MV-4-11 (cell line): ENCODE measurements at places on chromosomes 3 and 15.

DNA sequence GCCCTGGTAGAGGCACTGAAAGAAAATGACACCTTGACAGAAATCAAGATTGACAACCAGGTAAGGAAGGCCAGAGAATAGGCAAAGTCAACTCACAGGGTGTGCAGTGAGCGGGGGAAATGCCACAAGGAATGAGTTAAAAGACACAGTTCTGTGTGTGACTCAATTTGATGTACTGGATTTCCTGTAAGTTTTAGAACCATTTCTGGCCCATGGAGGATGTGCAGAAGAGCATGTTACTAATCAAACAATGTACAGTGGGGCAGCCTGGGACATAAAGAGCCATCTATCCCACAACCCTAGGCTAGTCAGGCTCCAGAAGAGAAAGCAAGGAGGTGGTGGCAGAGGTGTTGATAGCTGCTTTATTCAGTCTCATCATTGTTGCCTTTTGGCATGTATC, 31.2 kb upstream of the TMOD3 start:
- no peak for DNase-seq

DNA sequence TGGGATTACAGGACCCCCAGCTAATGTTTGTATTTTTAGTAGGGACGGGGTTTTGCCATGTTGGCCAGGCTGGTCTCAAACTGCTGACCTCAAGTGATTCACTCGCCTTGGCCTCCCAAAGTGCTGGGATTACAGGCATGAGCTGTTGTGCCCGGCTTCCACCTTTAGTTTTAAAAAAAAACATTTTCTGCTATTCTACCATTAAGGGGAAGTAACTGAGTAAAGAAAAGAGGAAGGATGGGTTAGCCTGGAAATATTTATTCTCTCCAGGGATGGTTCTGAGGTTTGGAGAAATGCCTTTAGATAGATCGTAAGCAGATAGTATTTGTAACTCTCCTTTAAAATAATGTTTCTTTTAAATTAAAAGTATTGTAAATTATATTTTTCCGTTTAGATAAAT, 3.1 kb downstream of the AP4E1 start:
- DNase-seq = peak; percentile 88

DNA sequence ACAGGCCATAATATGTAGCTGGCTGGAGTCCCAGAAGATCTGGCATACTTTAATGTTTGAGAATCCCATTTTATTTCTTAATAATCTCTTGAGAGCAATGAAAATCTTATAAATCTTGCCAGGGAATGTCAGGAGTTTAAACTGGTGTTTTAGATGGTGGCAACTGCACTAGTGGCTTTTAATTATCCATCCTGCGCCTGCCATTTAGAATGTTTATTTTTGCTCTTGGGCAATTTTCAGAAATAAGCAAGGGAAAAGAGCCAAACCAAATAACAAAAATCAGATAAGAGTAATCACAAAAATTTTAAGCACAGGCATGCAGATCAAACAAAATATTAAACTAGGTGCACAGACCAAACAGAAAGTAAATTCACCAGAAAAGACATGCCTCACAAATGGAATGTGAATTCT, 41.9 kb upstream of the UBP1 start:
- no peak for DNase-seq

DNA sequence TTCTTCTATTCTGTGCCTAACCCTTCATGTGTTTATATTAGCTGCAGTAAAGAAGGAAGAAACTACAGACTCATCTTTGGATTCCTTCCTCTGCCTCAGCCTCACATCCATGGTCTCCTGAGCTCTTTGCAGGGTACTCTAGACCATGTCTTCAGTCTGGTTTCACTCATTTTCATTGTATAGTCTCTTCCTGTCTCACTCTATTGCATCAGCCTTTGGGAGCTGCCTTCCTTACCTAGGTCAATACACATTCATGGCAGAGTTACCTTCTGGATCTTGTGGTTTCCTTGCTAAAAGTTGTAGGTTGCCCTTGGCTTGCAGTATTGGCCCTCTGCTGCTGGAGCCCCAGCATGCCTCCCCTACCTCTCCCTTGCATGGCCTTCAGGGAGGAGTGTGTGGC, 31.5 kb upstream of the SCAANT1 start:
- DNase-seq = no peak

DNA sequence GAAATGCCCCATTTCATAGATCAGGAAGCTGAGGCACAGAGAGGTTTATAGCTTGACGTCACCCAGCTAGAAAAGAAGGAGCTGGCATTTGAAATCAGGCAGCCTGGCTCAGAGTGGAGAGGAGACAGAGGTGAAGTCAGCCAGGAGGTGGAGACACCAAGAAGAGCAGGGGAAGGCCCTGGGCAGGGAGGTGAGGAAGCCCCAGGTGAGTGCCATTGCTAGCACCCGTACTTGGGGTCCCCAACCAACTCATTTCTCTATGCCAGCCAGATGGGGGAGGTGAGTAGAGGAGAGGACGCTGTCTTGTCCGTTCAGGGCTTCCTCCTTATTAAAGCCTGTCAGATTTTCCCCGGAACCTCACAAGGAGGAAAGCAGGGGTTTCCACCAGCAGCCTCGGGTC, 149.6 kb upstream of the TLE3 start:
- DNase-seq = no peak

DNA sequence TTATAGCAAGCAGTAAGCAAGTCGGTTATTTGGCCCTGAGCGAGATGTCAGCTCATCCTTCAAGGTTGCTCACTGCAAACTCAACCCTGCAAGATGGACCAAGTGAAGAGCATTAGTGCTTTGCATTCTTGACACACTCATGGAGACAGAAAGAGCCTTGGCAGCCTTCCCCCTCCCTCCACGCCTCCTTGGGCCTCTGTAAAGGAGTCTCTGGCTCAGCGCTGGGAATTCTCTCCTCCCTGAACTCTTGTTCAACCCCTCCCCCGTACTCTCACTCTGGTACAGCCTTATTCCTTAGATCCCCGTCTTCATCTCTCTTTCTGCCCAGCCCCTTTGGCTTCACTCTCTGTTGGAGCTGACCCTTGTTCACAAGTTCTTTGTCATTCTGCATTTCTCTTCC, 2.2 kb upstream of the CX3CR1 start:
- no peak for DNase-seq

DNA sequence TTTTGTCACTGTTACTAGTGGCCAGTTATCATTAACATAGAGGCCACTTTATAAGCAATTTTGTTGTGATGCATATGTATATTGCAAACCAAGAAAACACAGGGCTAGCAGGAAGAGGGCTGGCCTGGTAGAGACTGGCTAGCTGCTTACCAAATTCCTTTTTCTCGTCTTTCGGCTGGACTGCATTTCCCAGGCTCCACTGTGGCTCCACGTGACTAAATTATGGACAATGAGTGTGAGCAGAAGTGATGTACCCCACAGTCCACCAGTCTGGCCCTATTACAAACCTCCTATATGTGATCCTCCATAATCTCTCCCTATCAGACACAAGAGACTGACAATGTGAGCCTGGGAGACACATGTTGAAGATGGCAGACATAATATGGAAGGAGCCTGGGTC, 257.0 kb downstream of the MFSD1 start:
- no peak for DNase-seq

- DNase-seq = no peak
Measured at GRCh38 chr3:175737646-175738572, 878.8 kb downstream of the NAALADL2 start.

GRCh38 chr3:11592445-11593298, 51.0 kb downstream of the VGLL4 start:
- DNase-seq = no peak

- DNase-seq = peak; percentile 76
Measured at GRCh38 chr15:85412956-85413854, 32.8 kb downstream of the AKAP13 start.

GRCh38 chr3:40042752-40043443, 233.5 kb downstream of the MYRIP start:
- DNase-seq = no peak

- no peak for DNase-seq
Measured at GRCh38 chr3:72142028-72142427, 357.1 kb upstream of the PROK2 start.

- no peak for DNase-seq
Measured at GRCh38 chr3:4228295-4228694, 74.9 kb upstream of the SETMAR start.

- no peak for DNase-seq
Measured at GRCh38 chr3:143155756-143156155, 36.2 kb downstream of the CHST2 start.
